ENCODE measurements at places on chromosomes 1 and 21. TPM values are rescaled to one million over a fixed set of nuclear protein-coding genes. Genes with fewer than 3 reads are reported as not detected.

Gene LPAR3
- polyA plus RNA-seq = not detected

Gene PAPPA2
- not detected for polyA plus RNA-seq

Gene F13B
- polyA plus RNA-seq = 0.69 TPM

Gene OR6K3
- polyA plus RNA-seq = not detected

Gene PLPPR4
- 0.57 TPM for polyA plus RNA-seq

Gene THEM5
- polyA plus RNA-seq = not detected

Gene ANGPTL3
- polyA plus RNA-seq = not detected

Gene EXTL1
- polyA plus RNA-seq = 0.41 TPM

Gene PGBD5
- under 0.01 TPM for polyA plus RNA-seq

Gene GPR25
- polyA plus RNA-seq = not detected

Gene HMGCS2
- polyA plus RNA-seq = 8.3 TPM

Gene LCA5L
- polyA plus RNA-seq = 0.85 TPM

Measured in small intestine (tissue), 16 donors.